Substantia nigra (tissue), 51 donors: ENCODE measurements at places on chromosomes 12 and 14.

DNA sequence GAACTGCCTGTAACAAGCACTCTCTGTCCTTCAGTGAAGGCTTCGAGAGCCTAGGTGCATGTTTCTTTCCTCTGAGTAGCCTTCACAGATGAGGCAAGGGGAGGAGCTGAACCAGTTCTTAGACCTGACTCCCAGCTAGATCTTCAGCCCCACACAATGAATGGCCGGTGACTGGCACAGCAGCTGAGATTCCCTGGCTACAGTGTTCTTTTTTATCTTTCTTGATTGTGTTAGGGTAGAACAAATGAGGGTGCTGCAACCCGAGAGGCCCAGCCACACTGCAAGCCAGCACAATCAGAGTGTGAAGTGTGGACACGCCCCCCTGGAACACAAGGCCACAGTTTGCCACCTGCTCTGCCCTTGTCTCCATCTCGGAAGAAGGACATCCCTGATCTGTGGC is 19.1 kb upstream of the COL2A1 start:
- DNase-seq = no peak

DNA sequence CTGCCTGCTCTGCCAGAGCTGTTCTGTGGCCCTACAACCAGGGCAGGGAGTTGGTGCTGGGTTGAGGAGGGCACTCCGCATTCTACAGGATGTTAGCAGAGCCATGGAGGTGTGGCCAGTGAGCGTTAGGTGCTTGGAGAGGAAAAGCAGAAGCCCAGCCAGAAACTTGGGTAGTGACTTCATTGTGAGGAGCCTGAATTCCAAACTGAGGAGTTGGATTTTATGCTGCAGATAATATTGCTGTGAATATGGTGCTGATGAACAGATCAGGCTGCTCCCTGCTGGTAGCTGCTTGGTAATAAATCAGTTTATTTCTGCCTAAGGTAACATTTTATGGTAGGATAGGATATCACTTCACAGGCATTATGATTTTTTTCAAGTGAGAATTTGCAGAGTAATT is 7.1 kb upstream of the CCDC175 start:
- no peak for DNase-seq

- no peak for DNase-seq
These were observed 61.2 kb upstream of the GRIP1 start for GRCh38 chr12:66739940-66740651.

- no peak for DNase-seq
These were observed 93.5 kb downstream of the PLEKHA5 start for GRCh38 chr12:19223018-19223417.

DNA sequence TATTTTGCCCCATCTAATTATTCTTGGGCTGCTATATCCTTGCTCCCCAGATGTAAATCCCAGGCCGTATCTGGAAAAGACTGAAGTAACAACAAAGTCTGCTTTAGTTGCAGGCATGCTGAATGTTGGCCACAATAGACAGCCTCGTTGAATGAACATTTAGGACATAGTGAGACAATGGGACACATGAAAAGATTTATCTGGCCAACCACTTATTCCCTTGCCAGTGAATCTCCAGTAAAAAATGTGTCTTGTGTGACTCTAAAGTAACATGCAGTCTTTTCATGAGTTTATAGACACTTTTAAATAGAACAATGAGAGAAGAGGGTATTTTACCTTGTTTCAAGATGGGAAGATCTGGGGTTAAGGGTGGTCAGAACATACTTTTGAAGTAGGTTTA is 60.2 kb upstream of the STXBP6 start:
- no peak for DNase-seq

DNA sequence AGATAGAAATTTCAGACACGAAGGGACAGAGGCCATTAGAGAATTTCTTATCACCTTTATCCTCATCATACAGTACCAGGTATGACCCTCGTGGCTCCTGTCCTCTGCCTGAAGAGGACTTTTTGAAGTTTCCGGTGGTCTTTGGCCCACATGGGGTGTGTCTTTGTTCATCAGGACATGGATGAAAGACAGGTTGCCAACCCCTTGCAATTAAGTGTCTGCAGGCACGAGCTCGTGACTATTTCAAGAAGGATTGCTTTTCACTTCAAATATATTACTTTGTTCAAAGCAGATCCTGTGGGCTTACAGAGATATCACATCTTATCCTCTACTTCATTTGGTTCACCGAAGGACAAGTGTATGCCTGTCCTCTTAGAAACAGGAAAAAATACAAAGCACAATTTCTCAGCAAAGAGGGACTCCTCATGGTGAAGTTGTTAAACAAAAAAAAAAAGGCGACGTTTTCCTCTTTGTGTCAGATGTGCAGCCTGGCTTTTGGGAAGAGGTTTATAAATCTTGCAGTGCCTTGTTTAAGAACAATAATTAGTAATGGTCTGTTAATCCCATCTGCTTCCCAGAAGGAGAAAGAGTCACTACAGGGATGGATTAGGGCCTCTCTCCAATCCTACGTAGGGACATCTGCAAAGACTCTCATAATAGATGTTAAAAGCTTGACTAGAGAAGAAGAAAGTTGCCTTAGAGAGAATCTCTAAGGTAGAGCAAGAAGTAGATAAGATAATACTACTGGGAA is 13.5 kb upstream of the FAM234B start:
- DNase-seq = no peak

GRCh38 chr14:104794631-104794992 is 936 bp downstream of the AKT1 start:
- no peak for DNase-seq

DNA sequence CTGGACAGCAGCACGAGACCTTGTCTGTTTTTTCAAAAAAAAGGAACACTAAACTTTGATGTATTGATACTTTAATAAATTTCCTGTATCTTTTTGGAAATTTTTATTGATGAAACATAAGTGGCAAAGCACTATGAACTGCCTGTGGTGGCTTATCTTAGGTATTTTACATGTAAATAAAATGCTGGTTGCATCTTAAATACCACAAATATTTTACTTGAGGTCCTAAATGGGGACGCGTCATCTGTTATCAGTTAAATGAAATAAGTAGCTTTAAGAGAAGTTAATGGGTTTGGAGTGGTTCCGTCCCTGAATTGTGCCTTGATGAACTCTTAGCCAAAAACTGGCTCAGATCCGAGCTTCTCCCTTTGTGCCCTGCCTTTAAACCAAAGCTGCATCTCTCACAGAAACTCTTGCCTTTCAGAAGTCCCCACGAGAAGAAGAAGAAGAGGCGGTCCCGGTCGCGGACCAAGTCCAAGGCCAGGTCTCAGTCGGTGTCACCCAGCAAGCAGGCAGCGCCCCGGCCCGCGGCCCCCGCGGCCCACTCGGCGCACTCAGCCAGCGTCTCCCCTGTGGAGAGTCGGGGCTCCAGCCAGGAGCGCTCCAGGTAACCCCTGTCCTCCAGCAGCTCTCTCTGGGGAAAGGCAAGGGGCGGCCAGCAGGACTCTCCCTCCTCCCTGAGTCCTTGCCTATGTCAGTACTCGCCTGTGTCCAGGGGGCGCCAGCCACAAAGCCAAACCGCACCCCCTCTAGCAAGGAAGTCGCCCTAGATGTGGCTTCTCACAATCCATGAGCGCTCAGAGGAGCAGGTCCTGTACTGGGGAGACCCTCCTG is 31.2 kb upstream of the MMP17 start:
- DNase-seq = no peak

DNA sequence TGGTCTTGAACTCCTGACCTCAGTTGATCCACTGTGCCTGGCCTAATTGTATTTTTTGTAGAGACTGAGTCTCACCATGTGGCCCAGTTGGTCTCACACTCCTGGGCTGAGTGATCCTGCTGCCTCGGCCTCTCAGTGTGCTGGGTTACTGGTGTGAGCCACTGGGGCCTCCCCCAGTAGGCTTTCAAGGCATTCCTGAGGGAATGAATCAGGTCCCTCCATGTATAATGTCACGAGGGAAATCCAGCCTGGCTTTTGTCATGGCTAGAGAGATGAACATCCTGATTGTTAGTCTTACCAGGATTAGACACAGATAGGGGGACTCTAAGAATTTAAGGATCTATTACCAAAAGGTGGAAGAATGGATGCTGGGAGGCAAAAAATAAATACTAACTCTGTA is 51.9 kb downstream of the CPSF2 start:
- DNase-seq = no peak

GRCh38 chr14:104563742-104564615 is 15.6 kb upstream of the C14orf180 start:
- peak; percentile 38 for DNase-seq

DNA sequence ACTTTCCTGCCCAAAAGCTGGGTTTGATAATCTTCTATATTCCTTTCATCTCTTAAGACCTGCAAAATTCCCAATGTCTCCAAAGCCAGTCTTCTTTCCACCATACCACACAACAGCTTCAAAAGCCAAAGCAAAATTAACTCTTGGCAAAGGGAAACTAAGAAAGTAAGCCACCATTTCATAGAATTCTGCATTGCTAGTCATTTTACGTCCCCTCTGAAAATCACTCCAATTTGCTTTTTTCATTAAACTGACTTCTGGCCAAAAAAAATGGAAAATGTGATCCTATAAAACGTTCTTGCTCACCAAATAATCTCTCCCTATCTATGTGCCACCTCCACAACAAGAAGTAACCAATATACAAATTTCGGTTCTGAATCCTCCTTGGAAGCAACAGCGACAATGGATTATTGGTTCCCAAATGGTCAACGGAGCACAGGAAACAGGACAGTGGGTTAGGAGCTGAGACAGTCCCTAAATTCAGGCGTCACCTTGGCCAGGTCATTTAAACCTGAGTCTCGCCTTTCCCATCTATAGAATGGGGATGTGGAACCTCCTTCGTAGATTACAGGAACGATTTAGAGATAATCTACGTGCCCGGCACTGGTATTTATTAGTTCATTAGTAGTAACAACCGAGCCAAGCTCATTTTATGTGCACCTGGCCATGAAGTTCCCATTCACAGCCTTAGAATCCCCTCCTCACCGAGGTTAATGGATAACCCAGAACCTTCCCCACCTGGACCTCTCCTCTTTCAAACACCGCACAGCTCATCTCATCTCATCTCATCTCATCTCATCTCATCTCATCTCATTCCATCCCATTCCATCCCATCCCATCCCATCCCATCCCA is 1.2 kb downstream of the NT5DC3 start:
- DNase-seq = no peak

- DNase-seq = no peak
These were observed 672 bp upstream of the SCFD1 start for GRCh38 chr14:30621354-30621939.
